ENCODE measurements at places on chromosomes 4 and X.

- DNase-seq, result no peak
Observed at GRCh38 chr4:181998398-181999295, 244.6 kb upstream of the TENM3 start.

- no peak for DNase-seq
Observed at GRCh38 chr4:26139310-26139924, 181.4 kb upstream of the RBPJ start.

- DNase-seq, result no peak
Observed at GRCh38 chr4:111330786-111331185, 707.9 kb upstream of the PITX2 start.

DNA sequence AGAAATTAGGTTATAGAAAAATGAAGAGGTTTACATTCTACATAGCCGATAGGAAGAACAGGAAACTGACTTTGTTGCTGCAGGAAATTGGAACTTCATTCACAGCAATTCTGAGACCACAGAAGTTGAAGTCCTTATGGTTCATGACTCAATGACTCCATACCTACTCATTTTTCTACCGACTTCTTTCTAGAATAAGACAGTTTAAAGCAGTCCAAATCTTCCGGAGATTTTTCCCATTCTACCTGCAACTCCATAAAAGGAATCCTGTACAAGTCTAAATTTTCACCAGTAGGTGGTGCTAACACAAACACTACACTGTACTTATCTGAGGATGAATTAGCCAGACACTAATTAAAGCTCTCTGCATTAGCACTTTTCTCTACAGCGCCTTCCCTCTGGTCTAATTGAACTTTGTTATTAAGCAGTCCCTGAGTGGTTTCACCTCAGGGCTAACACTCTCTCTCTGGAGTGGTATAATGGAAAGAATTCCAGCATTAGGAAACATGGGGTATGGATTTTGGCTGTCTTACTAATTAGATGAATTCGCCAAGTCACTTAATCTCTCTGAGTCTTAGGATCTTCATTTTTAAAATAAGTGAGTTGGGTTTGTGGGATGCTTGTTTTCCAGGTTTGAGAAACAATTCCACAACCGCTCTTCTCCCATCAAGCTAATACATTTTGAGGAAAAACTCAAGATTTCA is 167.9 kb downstream of the SMIM20 start:
- DNase-seq, result peak; percentile 64

- DNase-seq, result peak; percentile 43
Observed at GRCh38 chrX:6095469-6095868, 133.2 kb downstream of the NLGN4X start.

DNA sequence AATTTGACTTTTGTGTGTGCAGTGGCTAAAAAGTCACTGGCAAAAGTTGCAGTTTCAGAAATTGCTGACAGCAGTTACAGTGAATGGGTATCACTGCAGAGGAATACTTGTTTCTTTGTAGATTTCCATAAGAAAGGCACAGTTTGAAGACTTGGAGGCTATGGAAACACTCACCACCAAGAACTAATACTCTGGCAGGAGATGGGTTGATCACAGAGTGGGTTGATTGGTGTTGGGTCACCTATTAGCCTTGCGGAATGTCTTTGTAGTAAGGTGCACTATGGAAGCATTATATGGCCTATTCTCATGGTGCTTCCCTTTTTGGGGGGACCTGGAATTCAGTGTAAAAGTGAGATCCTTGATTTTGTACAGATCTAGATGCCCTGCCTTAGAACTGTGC is 502.8 kb downstream of the CFAP47 start:
- no peak for DNase-seq

GRCh38 chr4:144989306-144989705 is 108.7 kb downstream of the ANAPC10 start:
- DNase-seq, result no peak

- no peak for DNase-seq
Observed at GRCh38 chrX:3293251-3293650, 53.2 kb downstream of the MXRA5 start.

DNA sequence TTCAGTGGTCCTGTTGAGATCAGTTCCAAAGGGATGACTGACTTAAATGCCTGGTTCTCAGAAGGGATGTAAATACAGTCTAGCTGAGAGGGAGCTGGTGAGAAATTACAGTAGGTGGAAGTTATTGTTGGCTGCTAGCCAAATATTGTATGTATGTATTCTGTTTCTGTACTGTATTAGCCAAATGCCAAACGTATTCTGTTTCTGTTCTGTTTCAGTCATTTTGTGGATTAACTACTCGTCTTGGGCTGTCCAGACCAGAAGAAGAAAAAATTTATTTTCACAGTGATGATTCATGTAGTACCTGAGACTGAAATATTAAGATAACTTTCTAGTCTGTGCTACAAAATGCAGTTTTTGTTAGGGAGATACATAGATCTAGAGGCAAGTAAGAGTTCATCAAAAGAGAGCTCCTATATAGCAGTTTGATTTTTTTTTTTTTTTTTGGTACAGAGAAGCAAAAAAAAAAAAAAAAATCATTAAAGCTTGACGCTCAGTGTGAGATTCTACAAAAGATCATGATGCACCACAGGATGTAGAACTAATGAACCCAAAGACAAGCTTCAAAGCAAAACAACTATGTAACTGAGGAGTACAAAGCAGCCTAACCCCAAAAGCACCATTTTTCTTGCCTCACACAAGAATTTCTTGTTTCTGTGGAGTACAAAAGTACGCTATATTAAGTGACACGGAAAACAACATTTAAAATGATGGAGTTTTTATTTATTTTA is 54.8 kb downstream of the CASP6 start:
- DNase-seq, result no peak

GRCh38 chrX:129540068-129540653 is at the start of gene OCRL:
Gene OCRL, plus strand, starts transcription at chrX:129540259. Its CDS starts 181 bp downstream, at chrX:129540440.
- peak; percentile 85 for DNase-seq

- no peak for DNase-seq
Observed at GRCh38 chr4:151153585-151153984, 54.2 kb downstream of the RPS3A start.

GRCh38 chr4:8010618-8011017 is 71.0 kb upstream of the AFAP1 start:
- DNase-seq, result peak; percentile 61

DNA sequence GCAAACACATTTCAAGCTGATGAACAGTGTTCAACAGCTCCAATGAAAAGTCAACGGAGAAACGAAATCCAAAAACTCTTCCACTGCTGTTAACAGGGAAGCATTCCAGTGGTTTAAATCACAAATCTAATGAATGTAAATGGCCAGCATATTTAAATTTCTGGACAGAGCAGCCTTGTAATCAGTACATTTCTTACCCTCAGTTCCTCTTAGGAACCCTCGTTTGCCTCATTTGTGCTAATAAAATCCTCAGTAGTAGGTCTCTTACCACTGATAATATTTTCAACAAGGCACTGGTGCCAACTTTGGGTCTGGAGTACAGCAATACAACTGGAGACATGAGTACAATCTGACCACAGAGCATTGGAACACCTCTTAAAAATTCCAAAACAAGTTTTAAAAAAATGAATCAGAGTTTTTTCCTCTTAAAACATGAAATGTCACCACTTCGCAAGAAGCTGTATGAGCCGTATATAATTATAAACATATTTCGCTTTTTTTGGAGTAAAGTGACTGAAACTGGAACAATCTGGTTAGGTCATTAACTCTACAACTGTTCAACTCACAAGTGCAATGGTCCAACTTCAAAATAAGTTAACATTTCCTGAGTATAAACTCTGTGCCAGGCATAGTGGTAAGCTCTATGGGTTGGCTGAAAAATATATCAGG is 211.2 kb downstream of the CPEB2 start:
- no peak for DNase-seq
